ENCODE measurements at places on chromosomes 12 and 14.

DNA sequence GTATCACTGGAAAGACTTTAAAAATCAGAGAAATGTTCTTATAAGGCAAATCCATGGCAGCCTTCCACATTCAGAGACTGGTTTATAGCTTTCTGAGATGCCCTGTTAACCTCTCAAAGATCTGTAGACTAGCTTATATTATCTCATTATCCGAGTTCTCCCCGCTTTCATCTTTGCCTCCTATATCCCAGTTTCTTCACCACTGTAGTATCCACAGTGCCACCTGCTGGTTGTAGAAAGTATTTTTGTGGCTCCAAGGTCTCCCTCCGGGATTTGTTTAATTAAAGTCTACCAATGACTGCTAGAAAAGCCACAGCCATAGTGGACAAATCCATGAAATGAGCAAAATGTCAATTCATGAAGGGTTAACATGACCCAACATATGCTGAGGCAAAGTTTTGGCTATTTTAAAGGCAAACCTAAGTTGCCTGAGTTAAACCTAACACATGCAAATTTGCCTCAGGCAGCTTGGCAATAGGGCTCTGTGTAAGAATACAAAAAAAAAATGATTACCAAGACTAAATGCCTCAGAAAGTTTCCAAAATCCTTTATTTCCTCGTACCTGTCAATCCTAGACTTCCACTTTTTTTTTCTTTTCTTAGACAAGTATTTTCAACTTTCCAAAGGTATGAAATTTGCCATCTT lies 218.8 kb upstream of the BMP4 start:
- no peak for DNase-seq

- DNase-seq = no peak
Measured at GRCh38 chr12:129903956-129904829, at the start of gene TMEM132D. Gene TMEM132D, minus strand, starts transcription at chr12:129904025.

DNA sequence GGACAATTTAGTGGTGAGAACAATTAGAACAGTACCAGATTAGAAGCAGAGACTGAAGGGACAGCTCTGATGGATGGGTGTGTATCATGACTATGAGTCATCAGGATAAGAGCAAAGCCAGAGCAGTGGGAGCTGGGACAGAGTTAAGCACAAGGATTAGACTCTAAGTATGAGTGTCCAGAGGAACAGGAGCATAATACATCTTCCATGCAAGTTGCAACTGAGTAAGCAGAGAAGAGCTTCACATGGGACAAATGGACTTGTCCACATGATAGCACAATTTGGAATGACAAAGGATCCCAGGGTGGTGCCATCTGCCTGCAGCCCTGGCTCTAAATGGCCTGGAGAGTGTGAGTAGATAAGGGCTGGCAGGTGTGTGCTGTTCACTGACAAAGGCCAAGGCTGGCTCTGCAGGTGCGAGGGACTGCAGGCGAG lies 226.4 kb upstream of the CAND1 start:
- DNase-seq = no peak

DNA sequence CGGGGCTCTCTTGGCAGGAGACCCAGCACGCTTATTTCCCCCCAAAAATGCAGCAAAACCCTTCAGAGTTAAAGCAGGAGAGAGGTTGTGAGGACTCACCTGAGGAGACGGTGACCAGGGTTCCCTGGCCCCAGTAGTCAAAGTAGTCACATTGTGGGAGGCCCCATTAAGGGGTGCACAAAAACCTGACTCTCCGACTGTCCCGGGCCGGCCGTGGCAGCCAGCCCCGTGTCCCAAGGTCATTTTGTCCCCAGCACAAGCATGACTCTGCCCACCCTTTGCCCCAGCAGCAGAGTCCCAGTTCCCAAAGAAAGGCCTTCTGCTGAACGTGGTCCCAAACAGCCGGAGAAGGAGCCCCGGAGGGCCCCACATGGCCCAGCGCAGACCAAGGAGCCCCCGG lies 337.7 kb downstream of the TMEM121 start:
- DNase-seq = no peak

DNA sequence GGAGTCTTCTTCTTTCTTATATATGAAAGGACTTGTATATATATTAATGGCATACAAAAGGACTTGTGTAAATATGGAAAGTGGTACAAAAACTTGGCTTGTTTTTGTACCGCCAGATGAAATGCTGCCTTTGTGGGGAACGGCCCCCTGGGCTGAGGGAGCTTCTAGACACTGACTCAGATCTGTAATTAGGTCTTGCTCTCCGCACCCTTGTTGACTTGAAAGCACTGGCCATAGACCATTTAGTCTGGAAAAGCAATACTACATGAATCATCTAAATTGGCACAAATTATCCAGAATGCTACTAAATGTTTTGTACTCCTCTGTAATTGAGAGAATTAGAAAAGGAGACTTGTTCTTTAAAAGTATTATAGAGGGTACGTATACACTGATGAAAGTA lies 399.9 kb upstream of the RGS6 start:
- DNase-seq = no peak

- DNase-seq = no peak
Measured at GRCh38 chr14:37595809-37596621, 586 bp downstream of the TTC6 start.

- DNase-seq = no peak
Measured at GRCh38 chr12:82415402-82415801, 57.1 kb downstream of the METTL25 start.

GRCh38 chr14:77989441-77989991 lies 180.7 kb upstream of the NRXN3 start:
- no peak for DNase-seq

DNA sequence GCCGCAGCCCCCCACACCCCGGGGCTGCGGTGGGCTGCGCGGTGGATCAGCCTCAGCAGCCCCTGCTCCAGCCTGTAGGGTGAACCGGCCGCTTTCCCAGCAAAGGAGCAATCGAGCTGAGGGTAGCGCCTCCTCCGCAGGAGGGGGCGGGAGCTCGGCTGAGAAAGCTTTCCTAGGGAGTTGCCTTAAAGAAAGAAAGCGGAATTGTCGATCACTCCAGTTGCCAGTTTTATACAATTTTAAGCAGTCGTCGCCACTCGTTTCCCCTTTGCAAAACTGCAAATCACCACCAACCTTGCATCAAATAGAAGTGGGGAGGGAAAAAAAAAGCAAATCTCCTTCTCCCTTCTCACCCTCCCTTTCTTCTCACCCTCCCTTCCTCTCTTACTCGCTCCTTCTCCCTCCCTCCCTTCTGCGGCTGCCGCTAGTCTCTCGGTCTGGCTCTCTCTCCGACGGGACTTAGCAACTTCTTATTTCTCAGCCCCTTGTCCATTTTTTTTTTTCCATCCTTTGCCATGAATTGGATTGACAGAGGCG lies at the start of gene PDE3A:
Gene PDE3A, plus strand, starts transcription at position 424 of the 537 bp plus-strand sequence. CDS start 748 bp downstream, outside the sequence.
- no peak for DNase-seq

DNA sequence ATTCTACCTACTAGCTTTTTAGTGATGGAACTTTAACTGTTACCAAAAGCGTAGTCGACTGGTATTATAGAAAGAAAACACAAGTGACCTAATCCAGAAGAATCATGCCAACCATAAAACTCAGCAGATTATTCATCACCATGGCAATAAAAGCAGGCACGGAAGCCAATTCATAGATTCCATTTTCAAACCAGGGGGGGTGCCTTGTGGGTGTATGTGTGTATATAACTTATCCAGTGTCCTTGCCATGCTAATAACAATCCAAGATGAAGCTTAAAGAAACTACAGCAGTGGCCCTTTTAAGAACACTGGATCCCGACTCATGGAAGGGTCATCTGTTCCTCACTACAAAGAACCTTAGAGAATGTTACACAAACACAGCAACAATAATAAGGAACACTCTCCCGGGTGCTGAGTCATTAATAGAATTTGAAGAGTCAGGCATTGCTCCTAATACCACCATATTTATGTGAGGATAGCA lies 61.0 kb downstream of the EPS8 start:
- DNase-seq = no peak

GRCh38 chr12:111233786-111234185 lies 135.1 kb downstream of the PHETA1 start:
- DNase-seq = no peak

DNA sequence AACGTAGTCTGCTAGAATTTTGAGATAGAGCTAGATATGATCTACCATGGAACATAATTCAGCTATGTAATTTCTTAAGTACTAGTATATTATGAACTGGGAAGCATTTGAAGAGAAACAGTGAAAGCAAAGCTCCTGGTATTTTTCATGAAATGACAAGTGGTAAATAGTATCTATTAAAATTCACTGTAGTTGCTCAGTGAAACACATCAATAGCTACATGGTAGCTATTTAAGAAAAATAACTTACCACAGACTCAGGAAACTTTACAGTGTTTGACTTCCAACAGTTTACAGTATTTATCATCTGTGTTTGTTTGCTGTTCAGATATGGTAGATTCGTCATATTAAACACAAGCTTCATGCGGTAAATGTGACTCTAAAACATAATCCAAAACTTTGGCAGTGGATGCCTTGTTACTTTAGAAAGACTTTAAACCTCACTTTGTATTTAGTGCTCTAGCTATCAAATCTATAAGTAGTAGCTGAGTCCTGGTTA lies 25.2 kb downstream of the WNK1 start:
- no peak for DNase-seq

- no peak for DNase-seq
Measured at GRCh38 chr12:29334937-29335336, 46.0 kb downstream of the ERGIC2 start.

GRCh38 chr14:89454996-89455395 lies 38.0 kb upstream of the FOXN3 start:
- DNase-seq = no peak

DNA sequence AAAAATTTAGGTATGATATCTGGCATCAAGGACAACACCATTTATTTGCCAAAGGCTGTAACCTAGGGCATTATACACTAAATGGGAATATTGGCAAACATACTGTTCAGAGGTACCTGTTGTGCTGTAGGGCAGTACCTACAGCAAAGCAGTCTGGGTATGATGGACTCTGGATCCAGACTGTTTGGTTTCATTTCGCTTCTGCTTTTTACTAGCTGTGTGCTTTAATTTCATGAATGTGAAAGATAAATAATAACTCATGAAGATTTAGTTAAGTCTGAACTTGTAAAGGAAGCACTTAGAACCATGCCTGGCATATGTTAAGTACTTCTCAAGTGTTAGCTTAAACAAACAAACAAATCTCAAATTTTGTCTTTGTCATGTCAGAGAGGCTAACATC lies 17.7 kb upstream of the SLC38A2 start:
- no peak for DNase-seq

DNA sequence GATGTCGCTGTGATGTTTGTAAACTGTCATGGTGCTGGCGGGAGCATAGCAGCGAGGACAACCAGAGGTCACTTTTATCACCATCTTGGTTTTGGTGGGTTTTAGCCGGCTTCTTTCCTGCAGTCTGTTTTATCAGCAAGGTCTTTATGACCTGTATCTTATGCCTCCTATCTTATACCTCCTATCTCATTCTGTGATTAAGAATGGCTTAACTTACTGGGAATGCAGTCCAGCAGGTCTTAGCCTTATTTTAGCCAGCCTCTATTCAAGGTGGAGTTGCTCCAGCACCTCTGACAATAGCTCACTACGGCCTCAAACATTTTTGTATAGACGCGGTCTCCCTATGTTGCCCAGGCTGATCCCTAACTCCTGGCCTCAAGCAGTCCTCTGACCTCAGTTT lies 53.7 kb downstream of the B4GALNT3 start:
- DNase-seq = no peak

DNA sequence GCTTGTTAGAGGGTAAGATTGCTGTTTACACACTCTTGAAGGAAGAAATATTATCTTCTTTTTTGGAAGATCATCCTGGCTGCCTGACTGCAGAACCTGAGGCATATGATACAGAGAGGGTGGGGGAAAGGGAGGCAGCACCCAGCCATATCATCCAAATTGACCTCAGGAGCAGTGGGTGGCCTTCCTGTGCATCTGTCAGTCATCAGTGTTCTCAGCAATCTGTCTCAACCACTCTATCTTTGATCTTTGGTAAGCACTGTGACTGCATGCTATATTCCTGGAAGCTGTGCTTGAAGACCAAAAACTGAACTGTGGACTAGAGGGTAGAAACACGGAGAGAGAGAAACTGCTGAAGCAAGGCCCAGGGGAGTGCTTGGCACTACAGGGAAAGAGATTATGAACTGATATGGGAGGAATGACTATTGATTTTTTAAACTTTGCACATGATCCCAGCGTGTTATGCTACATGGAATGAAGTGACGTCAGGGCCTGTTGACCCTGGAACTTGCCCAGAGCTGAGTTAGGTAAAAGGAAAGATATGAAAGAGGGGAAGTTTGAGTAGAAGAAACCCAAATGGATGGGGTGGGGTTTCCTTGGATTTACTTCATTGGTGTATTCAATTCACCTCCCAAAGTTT lies 171.5 kb downstream of the ASCL1 start:
- no peak for DNase-seq

- DNase-seq = no peak
Measured at GRCh38 chr12:106245767-106246166, 2.1 kb downstream of the CKAP4 start.

DNA sequence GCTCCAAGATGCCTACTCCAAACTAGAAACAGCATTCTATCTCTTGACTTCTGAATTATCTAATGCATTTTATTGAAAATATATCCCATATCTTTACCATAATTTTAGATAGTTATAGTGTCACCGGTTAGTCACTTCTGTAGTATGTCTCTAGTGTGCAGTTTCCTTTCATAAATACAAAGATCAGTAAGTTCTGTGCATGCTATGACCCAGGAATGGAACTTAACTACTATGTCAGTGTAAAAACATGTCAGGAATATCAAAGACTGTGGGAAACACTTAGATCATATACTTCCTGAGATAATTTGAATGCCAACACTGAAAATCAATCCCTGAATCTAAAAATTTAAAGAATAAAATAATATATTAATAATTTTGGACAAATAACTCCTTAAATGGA lies 237.6 kb downstream of the ATXN7L3B start:
- no peak for DNase-seq

GRCh38 chr14:102898776-102899515 lies 23.5 kb upstream of the AMN start:
- DNase-seq = no peak

GRCh38 chr12:26119391-26119989 lies 5.3 kb downstream of the BHLHE41 start:
- no peak for DNase-seq

- no peak for DNase-seq
Measured at GRCh38 chr12:64997858-64998257, 123.2 kb downstream of the WIF1 start.

DNA sequence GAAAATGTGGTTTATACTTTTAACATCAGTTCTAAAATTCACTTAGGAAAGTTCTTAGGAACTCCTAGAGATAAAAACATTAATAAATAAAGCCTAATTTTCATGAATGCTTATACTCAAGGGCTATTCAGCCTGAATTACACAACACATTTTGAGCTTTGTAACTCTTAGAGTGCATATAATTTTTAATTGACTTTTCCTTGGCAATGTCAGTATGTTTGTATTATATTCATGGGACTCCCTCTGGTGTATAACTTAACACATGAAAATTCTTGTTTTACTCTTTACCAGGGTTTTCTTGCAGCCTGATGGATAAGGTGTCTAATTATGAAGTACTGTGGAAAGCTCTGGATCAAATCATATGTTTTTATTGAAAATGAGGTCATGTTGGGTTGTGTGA lies 150.6 kb upstream of the HMGA2 start:
- no peak for DNase-seq

DNA sequence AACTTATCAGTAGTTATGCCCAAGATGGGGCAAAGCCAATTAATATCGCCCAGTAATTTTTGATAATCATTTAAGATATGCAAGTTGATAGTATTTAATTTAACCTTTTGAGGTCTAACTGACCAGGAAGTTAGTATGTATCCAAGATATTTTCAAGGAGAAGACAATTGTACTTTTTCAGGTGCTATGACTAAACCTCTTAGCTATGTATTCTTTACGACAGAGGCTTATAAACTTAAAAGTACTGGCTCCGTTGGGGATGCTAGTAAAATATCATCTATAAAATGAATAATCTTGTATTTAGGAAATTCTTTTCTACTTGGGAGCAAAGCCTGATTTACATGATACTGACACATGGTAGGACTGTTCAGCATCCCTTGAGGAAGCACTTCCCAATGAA lies 40.3 kb downstream of the TMTC3 start:
- no peak for DNase-seq

All from activated effector memory CD4-positive, alpha-beta T cell treated with Interleukin-2 at 50 U/mL for 16 hours (primary cell).